ENCODE measurements at places on chromosomes 3 and 15.

GRCh38 chr3:57164217-57164656 is 916 bp downstream of the IL17RD start:
- DNase-seq, result no peak

DNA sequence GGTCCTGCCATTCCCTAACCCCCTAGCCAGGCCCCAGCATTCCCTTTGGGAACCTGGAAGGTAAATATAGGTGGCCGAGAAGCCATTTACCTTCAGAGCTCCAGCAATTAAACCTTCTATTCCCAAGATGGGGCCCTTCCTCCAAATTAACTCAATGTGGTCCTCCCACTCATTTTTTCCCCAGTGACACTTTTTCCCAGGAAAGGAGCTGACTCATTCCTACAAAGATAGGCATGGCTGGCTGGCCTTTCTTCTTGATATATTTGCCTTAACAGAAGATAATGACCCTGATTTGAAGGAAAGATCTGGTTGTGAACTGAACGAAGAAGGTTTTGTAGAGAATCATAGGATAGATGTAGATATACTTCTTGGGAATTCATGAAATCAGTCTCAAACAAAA is 279.0 kb upstream of the VEPH1 start:
- DNase-seq, result no peak

- no peak for DNase-seq
Measured at GRCh38 chr3:79809106-79809505, 41.3 kb upstream of the ROBO1 start.

DNA sequence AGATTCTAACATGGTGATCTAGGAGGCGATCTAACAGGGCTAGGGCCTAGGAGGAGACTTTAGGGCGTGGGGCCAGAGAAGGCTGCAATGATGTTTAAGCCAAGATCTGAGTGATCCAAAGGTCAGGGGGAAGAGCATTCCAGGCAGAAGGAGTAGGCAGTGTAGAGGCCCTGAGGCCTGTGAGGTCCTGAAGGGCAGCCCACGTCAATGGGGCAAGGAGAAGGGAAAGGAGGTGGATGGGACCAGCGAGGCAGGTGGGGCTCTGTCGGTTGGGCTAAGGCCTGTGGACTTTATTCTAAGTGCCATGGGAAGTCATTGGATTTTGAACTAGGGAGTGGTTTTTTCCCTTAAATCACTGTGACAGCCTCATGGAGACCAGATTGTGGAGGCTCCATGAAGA is 10.2 kb upstream of the DNAH1 start:
- DNase-seq, result no peak

- no peak for DNase-seq
Measured at GRCh38 chr3:87033205-87033604, 42.3 kb upstream of the VGLL3 start.

DNA sequence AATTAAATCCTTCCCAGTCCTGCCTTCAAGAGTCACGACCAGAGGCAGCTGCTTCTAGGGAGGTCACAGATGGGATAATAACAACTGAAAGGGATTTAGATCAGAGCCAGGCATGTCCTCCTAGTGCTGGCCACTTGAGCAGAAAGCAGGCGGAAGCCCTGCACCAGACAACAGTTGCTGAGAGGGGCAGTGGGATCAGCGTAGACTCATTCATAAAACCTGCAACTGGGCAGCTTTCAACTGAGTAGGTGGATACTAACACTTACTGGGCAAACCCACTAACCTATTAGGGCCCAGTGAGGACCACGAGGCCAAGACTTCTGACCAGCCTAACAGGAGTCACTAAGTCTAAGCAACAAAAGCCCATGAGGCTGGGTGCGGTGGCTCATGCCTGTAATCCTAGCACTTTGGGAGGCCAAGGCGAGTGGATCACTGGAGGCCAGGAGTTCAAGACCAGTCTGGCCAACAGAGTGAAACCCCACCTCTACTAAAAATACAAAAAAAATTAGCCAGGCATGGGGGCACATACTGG is 67.0 kb downstream of the DAPK2 start:
- DNase-seq, result no peak

GRCh38 chr3:184349563-184350470 is 11.6 kb downstream of the CLCN2 start:
- no peak for DNase-seq

- DNase-seq, result no peak
Measured at GRCh38 chr15:82648257-82649103, 1.3 kb upstream of the CPEB1 start.

GRCh38 chr3:139006051-139006716 is at the start of gene PRR23A:
Gene PRR23A (minus strand): TSS chr3:139006268. CDS start chr3:139006268, 0 bp downstream.
- no peak for DNase-seq

GRCh38 chr3:189312866-189313265 is 141.1 kb downstream of the TPRG1 start:
- no peak for DNase-seq

DNA sequence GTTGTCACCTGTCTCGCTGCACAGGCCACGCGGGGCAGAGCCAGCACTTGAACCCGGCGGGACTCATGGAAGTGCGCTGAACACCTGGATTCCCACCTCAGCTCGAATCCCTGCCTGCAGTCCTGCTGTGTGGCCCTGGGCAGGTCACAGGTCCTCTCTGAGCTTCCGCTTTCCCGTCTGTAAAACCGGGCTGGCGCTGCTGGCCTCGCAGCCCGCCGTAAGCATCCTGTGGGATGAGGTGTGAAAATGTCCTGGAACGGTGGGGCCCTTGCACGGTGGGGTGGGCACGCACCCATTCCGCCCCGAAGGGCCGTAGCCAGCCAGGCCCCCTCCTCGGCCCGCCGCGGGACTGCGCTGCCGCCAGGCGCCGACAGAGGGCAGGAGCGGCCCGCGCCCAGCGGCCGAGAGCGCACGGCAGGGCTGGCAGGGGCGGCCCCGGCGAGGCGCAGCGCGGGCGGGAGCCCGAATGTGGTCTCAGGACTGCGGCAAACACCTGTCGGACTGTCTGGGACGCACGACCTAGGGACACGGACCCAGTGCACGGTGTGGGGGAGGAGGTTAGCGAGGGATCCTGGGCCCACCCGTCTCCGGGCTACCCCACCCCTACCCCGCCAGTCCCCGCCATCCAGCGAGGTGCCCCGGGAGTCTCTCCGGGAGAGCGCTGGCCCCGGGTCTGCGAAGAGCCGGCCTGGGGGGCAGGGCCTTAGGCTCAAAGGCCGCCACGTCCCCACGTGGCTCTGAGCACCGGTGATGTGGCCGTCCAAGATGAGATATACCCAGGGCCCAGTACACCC is 40.4 kb downstream of the DNAJB8 start:
- DNase-seq, result no peak

- no peak for DNase-seq
Measured at GRCh38 chr15:100463515-100463914, 65.2 kb downstream of the CERS3 start.

GRCh38 chr3:156465194-156465593 is 89.7 kb downstream of the SSR3 start:
- DNase-seq, result no peak

DNA sequence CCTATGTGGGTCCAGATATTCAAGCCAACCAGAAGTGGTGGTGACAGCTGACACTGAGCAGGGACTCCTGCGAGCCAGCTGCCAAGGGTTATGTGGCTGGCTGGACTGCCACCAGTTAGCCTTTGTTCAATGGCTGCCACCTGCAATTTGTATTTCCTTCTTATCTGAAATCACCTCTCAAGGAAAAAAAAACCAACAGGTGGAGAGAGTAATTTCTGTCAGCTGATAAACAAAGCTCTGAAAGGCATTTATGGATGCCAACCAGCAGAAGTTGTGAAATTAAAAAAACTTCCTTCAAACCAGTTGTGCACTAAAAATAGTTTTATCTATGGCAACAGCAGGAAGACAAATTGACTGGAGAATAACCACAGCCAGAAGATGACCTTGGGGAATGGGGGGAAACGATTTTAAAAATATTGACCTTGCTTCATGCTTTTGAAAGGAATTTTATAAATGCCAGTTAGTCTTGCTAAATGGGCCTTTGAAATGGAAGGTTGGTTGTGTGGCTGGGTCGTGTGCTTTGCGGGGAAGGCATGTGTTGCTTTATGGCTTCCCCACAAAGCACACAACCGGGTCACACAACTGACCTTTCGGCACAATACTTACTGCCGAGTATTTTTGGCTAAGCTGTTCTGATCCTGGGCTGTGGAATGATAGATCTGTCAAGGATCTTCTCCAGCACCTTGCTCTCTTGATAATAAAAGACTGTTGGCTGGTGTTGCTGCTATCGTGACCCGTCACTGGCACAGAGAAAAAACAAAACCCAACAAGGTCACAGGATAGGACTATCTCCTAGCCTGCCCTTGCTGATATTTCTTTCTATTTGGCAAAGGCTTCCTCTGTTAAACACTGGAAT is 3.5 kb downstream of the MYZAP start:
- no peak for DNase-seq

GRCh38 chr15:31487811-31488436 is 161.3 kb downstream of the KLF13 start:
- no peak for DNase-seq

DNA sequence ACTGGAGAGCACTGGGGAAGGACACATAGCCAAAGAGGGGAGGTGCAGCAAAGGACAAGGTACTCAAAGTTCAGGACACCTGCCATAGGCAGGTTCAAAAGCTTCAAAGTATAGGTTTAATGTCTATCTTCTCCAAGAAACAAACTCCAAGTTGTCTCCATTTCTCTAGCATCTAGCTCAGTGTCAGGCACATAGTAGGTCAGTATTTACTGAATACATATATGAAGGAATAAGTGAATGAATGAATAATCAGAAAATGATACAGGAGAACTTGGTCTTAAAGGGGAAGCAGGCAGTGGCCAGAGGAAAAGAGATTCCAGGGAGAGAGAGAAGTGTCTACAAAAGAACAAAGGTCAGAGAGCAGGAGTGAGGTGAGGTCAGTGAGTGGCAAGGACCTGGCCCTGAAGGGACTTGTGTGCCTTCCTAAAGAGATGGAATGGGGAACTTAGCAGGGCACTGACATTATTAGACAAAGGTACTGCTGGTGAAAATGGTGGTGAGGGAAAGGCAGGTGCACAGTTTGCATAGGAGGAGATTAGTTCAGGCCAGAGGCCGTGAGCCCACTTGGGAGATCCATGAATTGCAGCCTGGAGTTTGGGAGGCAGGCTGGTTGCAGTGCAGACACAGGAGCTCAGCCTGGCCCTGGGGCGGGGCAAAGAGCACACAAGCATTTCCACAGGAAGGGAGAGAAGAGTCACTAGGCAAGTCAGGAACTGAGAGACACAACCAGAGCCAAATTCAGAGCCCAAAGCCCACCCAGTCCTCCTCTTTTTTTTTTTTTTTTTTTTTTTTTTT is 21.4 kb downstream of the TBC1D2B start:
- no peak for DNase-seq

DNA sequence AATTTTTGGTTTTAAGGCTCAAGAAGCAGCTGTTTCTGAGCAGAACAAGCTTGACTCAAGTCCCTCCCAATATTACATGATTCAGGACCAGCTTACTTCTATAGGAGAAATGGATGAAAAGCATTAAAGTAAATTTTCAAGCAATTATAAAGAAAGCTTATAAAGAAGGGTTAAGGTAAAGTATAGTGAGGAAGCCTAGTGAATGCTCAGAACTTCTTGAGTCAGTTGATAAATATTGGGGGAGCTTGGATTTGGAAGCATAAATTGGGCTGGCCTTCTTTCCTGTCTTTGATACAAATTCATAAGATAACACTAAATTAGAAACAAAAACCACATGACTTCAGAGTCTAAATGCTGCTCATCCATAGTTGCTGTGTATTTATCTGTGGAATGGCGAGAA is 156.0 kb downstream of the CHL1 start:
- DNase-seq, result no peak

GRCh38 chr3:80275120-80275519 is 507.3 kb upstream of the ROBO1 start:
- no peak for DNase-seq

DNA sequence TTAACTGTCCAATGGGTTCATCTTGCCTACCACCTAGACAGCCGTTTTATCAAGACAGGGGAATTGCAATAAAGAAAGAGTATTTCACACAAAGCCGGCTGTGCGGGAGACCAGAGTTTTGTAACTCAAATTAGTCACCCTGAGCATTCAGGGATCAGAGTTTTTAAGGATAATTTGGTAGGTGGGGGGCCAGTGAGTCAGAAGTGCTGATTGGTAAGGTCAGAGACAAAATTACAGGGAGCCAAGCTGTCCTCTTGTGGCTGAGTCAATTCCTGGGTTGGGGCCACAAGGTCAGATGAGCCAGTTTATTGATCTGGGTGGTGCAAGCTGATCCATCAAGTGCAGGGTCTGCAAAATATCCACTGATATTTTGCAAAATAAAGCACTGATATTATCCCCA is 29.9 kb upstream of the GPD1L start:
- no peak for DNase-seq

DNA sequence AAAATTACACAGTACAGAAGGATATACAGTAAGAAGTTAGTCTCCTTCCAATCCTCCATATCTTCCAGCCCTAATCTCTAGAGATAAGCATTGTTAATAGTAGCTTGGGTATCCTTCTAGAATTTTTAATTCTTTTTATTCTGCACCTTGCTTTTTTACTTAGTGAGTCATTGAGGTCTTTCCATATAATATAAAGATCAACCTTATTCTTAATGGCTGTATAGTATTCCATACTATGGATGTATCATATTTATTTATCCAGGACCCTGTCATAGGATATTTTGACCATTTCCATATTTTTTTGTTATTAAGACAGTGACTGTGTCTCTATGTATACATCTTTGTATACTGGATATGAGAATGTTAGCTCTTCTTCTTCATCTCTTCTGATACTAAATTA is 36.3 kb upstream of the SKOR1 start:
- no peak for DNase-seq

GRCh38 chr15:29105151-29105854 is 164.3 kb downstream of the NSMCE3 start:
- no peak for DNase-seq

- no peak for DNase-seq
Measured at GRCh38 chr15:39649757-39650156, 68.9 kb downstream of the THBS1 start.

- no peak for DNase-seq
Measured at GRCh38 chr3:106635271-106635670, 742.0 kb upstream of the CCDC54 start.

GRCh38 chr3:64848822-64849221 is 161.0 kb upstream of the ADAMTS9 start:
- DNase-seq, result no peak

GRCh38 chr15:95227235-95227634 is 995.9 kb downstream of the MCTP2 start:
- DNase-seq, result no peak

DNA sequence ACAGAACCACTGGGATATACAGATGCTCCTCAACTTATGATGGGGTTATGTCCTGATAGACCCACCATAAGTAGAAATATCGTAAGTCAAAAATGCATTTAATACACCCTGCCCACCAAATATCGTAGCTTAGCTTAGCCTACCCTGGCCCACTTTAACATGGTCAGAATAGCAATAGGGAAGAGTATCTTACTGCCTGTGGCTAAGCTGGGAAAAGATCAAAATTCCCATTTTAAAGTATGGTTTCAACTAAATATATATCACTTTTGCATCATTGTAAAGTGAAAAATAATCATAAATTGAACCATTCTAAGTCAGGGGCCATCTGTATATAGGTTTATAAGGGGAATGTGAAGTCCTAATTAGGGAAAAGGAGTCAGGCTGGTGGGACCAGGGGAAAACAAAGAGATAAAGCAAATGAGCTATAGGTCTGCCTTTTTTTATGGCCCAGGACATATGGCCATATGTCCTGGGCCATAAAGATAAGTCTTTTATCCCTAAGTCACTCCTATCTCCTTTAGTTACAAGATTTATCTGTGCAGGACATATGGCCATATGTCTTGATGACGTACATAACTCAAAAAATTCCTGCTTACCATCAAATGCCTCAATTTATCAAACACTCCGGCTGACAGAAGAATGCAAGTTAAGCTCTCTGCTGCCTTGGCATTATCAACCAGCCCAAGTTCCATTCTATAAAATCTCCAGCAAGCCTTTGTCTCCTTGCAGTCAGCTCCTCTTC is 11.2 kb downstream of the RTP3 start:
- no peak for DNase-seq

- no peak for DNase-seq
Measured at GRCh38 chr3:21520106-21520963, 230.7 kb downstream of the ZNF385D start.

All from cortex of kidney (tissue), 1 donor.